ENCODE measurements at places on chromosomes 6 and 20.

GRCh38 chr6:158832026-158832425 lies 12.9 kb upstream of the EZR start:
- no peak for DNase-seq

- DNase-seq, result no peak
Measured at GRCh38 chr6:144411531-144412165, 126.5 kb downstream of the UTRN start.

GRCh38 chr6:127154509-127154908 lies 36.0 kb downstream of the RSPO3 start:
- no peak for DNase-seq

GRCh38 chr6:4466261-4466660 lies 309.9 kb upstream of the CDYL start:
- no peak for DNase-seq

GRCh38 chr6:12113190-12113577 lies 101.1 kb downstream of the HIVEP1 start:
- DNase-seq, result peak; percentile 52

- no peak for DNase-seq
Measured at GRCh38 chr6:35299674-35300073, 2.1 kb downstream of the DEF6 start.

- no peak for DNase-seq
Measured at GRCh38 chr6:47086051-47086770, 44.1 kb upstream of the ADGRF1 start.

DNA sequence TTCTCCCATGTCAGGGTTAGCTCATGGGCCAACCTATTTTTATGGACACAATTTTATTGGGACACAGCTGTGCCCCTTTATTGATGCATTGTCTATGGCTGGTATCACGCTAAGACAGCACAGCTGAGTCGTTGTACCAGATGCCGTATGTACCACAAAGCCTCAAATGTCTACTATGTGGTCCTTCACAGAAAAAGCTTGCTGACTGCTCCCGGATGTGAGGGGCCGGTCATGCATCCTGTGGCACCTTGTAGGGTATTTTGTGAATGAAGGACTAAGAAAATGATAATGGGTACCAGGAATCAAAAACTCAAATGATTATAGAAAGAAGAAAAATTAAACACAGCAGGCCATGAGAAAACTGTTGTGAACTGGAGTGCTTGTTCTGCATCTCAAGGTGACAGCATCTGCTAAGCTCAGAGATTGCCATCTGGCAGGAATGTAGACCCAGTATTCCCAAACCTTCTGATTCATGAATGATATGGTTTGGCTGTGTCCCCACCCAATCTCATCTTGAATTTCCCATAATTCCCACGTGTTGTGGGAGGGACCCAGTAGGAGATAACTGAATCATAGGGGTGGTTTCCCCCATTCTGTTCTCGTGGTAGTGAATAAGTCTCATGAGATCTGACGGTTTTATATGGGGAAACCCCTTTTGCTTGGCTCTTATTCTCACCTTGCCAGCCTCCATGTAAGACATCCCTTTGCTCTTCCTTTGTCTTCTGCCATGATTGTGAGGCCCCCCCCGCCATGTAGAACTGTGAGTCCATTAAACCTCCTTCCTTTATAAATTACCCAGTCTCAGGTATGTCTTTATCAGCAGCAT lies 248.5 kb downstream of the TSHZ2 start:
- DNase-seq, result no peak

GRCh38 chr20:63025534-63026331 lies 19.0 kb upstream of the BHLHE23 start:
- no peak for DNase-seq

GRCh38 chr6:125811259-125811658 lies 20.5 kb downstream of the NCOA7 start:
- no peak for DNase-seq

DNA sequence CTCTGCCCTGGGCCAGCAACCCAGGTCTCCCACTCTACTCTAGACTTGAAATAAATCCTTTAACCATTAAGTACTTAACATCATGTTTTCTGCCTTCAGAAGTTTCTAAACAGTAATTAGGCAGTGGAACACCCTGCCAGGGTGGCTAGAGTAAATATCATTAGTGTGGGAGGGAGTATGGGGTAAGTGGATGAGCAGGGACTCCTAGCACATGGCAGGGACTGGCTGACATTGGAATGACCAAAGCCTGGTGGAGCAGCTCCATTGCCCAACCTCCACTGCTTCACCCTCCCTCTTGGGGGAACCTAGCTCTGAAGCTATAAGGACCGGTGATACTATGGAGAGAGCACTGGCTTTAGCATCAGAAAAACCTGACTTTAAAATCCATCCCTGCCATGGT lies 167.1 kb downstream of the MAFB start:
- no peak for DNase-seq

DNA sequence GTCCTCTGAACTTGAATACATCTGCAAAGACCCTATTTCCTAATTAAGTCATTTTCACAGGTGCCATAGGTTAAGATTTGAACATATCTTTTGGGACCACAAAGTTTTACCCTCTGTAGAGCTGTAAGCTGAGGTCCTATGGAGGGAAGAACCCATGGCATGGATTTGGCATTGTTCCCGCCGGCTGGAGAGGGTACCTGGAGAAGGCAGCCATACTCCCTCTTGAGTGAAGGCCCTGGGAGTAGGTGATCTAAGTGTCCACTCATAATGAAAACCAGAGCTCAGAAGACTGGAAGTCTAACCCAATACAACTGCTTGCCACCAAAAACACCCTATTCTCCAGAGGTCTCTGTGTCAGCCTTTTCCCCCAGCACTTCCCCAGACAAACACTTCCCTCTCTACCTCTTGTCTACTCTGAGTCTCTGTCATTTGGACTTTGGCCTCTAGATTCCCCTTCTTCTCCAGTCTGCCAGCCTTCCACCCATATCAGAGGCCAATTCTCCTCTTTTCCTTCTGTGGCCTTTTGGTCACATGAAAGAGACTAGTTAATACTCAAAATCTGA lies 363.9 kb downstream of the MAFB start:
- DNase-seq, result no peak

DNA sequence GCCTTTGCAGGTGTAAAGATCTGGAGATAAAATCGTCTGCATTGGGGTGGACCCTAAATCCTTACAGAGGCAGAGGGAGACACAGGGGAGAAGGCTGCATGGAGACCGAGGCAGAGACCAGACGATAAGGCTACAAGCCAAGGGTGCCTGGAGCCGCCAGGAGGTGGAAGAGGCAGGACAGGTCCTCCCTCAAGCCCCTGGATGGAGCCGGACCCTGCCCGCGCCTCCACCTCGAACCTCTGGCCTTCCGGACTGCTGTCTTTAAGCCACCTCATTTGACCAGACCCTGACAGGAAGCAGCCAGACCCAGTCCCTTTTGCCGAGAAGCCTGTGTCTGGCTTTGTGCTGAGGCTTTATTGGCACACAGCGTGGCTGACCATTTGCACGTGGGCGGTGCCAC lies 183.8 kb downstream of the TAF4 start:
- no peak for DNase-seq

DNA sequence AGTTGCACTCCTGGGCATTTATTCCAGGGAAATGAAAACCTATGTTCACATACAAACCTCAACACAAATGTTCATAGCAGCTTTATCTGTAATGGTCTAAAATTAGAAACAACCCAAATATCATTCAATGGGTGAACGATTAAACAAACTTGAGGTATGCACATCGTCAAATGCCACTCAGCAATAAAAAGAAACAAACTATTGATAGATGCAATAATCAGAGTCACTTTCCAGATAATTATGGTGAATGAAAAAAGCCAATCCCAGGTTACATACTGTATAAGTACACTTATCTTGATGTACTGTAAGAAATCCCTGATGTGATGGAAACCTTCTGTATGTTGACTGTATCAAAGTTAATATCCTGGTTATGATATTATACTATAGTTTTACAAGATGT lies 38.8 kb downstream of the RNF24 start:
- DNase-seq, result no peak

- DNase-seq, result no peak
Measured at GRCh38 chr6:74867291-74867690, 338.6 kb downstream of the COL12A1 start.

DNA sequence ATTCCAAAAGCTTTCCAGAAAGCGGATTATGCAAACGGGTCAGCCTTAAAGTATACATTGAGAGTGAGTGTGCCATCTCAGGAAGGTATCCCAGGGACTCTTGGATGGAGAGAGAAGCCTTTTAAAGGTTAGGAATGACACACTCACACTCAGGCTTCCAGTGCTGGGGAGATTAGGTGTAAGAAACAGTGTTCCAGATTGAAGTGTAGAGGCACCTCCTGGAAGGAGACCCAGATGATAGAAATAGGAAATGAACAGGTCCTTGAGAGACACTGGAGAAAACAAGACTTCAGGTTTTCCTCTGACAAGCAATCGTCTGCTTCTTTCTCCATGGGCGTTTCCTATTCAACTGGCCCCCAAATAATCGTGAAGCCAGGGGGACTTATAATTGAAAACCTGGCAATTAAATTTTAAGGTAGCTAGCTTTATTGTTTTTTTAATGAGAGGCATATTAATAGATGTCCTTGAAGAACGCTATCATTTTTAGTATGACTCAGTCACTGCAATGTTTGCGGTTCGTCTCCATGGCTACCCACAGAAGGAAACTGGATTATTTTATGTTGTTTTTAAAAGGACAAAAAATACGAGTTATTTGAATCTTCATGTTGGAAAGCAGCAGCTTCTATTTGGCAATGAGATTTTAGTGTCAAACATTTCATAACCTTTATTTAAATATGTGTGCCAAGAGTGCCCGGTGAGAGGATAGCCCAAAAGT lies 85.3 kb downstream of the TRMT6 start:
- DNase-seq, result no peak

DNA sequence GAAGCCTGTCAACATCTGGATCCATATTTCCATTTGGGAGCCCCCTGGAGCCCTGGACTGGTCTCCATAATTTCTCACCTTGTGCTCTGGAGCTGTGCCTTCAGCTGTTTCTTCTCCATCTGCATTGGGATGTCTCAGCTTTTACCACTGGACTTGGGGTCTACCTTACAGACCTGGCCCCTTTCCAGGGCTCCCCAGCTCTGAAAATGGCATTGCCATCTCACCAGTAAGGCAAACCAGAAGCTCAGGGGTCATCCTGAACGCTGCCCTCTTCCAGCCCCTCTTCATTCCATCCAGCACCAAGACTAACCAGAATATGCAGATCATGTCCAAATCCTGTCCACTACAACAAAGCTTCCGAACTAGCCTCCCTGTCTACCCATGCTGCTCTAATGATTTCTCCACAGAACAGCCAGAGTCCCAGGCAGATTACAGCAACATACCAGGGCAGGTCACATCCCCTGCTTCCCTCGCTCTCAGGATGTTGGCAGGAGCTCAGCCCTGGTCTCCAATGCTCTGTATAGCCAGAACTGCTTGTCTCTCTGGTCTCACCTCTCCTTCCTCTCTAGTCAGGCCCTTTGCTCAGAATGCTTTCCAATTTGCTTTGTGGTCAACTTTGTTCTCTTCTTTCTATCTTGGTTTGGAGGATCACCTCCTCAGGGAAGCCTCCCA lies 17.7 kb upstream of the NNAT start:
- no peak for DNase-seq

DNA sequence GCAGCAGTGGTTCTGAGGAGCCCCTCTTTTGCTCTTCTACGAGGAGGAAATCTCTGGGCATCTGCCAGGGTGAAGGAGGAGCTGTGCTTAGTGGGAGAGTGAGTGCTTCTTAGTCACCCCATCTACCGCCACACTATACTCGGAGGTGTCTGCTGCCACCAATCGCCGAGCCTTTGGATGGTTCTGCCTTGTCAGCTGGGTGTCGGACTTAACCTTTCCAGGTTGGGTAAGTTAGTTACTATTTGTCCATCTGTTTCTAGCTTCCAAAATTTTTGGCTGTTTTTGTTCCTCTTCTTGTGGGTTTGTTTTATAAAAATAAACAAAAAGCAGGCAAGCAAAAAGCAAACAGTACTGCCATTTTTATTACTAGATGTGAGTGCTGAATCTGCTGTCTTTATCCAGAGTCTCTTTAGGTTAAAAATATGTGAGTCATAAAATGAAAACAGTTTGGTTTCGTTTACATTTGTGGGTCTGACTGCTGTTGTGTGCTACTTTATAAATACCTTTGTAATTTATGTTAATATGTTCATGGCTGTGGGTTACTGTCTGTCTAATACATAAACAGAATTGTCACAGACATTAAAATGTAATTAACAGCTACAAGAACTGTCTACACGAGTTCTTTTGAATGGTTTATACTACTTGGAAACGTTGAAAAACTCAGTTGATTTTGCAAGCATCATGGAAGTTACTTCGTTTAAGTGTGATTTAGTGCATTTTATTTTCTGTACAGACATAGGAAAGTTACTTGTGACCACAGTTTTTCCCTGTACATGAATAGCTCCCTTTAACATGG lies 89.2 kb downstream of the ARID1B start:
- no peak for DNase-seq

GRCh38 chr6:90494067-90494780 lies 92.6 kb downstream of the MAP3K7 start:
- no peak for DNase-seq

GRCh38 chr20:61742097-61742825 lies 323.4 kb downstream of the TAF4 start:
- DNase-seq, result no peak

Data from smooth muscle cell of the brain vasculature (primary cell).